ENCODE measurements at places on chromosomes 6 and 20. TPM values are rescaled to one million over a fixed set of nuclear protein-coding genes. Genes with fewer than 3 reads are reported as not detected.
A peak's percentile ranks its signal among the peaks of the same experiment; 100 is the strongest.

GRCh38 chr6:86775893-86776292 lies 161.4 kb upstream of the HTR1E start:
- H3K27me3 ChIP-seq, result no peaks in the 10 kb centered on the region
- H3K36me3 ChIP-seq, result no peaks in the 10 kb centered on the region
- no peak overlapping the region for H3K27ac ChIP-seq
- no peaks in the 10 kb centered on the region for H3K4me1 ChIP-seq

The SESN1 gene
- 6.5 TPM for total RNA-seq

The PHACTR3 gene
- not detected for total RNA-seq

DNA sequence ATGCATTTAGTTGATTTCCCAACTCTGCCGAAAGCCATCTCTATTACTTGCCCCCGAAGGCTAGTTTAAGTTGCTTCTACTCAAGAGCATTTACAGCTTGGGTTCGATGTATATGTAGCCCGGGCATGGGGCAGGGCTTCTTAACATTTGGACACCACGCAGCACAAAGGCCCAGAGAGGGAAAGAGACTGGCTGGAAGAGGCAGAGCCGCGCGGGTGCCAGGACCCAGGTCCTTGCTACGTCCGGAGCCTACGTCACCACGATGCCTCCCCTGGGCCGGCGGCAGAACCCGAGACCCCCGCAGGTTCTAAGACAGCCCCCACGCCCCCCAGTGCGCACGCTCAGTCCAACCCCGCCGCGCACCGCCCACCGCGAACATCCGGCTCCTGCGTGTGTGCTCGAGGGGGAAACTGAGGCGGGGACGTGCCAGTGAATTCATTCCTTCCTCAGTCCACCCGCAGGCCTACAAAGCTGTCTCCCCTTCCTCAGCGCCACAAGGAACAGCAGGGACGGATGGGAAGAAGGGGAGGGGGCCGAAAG lies 367 bp upstream of the PCIF1 start:
- no peak for DNase-seq
- peaks cover 35% of the 10 kb centered on the region for H3K36me3 ChIP-seq
- no peaks in the 10 kb centered on the region for H3K27me3 ChIP-seq
- H3K27ac ChIP-seq, result peak overlapping the region; percentile 96
- peak overlapping the region; percentile 97 for H3K4me3 ChIP-seq
- H3K4me1 ChIP-seq, result peaks cover 29% of the 10 kb centered on the region

DNA sequence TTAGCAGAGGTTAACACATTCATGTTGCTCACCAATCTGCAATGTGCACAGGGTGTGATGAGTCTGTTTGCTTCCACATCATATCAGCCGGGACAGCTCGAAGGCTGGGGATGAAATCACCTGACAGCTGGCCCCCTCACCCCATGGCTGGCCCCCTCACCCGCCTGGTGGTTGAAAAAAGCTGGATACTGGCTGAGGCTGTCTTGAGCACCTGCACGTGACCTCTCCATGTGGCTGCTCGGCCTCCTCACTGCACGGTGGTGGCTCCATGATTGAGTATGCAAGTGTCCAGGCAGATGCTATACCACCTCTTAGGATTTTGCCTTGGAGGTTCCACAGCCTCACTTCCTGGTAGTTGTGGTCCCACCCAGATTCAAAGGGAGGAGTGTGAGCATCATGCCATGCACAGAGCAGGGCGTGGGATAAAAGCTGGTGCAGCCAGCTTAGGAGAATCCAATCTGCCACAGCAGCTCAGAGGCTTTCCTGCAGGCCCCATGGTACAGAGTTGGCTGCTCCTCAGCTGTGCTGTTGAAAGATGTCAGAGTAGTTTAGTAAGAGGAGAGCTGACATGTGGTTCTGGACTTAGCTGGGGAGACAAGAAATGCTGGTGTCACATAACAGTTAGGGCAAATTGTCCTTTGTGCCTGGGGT lies 29.6 kb upstream of the SYNDIG1 start:
- no peak for DNase-seq
- H3K27ac ChIP-seq, result no peak overlapping the region
- H3K4me3 ChIP-seq, result no peak overlapping the region
- H3K4me1 ChIP-seq, result no peaks in the 10 kb centered on the region

DNA sequence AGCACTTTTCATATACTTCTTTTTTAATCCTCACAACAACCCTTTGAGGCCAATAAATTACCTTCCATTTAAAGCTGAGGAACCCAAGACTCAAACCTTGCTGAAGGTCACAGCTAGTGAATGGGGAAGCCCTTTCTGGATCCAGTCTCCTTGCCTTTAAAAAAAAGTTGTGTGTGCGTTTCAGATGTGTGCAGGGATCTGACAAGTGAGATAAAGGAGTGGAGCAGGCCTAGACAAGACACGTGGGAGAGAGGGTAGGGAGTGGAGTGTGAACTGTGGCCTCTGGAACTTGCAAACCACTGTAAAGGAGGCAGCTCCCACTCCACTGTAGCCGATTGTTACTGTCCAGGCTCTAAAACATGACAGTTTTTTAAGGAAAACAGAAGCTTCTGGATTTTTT lies 1.9 kb downstream of the KLHL32 start:
- H3K36me3 ChIP-seq, result peaks cover 3% of the 10 kb centered on the region
- peaks cover 24% of the 10 kb centered on the region for H3K4me1 ChIP-seq
- H3K27me3 ChIP-seq, result peaks cover 4% of the 10 kb centered on the region
- no peak for DNase-seq

- H3K27me3 ChIP-seq, result no peaks in the 10 kb centered on the region
- no peak for DNase-seq
- H3K4me1 ChIP-seq, result peaks cover 76% of the 10 kb centered on the region
- peak overlapping the region; percentile 56 for H3K27ac ChIP-seq
- H3K36me3 ChIP-seq, result peaks cover 20% of the 10 kb centered on the region
Measured at GRCh38 chr6:139152088-139152891, 17.4 kb downstream of the HECA start.

DNA sequence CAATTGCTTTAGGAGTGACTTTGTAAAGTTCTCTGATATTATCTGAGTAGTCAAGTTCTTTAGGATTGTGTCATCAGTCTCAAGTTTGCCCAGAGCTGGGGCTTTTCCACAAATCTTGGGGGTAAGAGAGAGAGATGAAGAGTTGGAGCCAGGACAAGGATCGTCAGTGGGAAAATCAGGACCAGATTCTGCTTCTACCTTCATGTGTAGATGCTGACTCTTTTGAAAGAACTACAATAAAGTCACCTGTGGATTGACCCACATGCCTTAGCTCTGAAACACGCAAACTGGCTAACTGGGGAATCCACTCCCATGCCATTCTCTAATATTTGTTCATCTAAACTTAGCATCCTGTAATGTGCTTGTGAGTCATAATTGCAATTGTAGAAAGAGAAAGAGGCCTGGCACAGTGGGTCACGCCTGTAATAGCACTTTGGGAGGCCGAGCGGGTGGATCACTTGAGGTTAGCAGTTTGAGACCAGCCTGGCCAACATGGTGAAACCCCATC lies 15.6 kb upstream of the BICRAL start:
- H3K4me3 ChIP-seq, result no peak overlapping the region
- peaks cover 12% of the 10 kb centered on the region for H3K4me1 ChIP-seq
- H3K27ac ChIP-seq, result no peak overlapping the region
- DNase-seq, result no peak

The VNN1 gene
- total RNA-seq, result not detected

DNA sequence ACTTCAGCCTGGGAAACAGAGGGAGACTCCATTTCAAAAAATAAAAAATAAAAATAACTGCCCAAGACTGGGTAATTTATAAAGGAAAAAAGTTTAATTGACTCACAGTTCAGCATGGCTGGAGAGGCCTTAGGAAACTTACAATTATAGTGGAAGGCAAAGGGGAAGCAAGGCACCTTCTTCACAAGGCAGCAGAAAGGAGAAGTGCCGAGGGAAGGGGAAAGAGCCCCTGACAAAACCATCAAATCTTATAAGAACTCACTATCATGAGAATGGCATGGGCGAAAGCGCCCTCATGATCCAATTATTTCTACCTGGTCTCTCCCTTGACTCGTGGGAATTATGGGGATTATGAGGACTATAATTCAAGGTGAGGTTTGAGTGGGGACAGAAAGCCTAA lies 95.5 kb upstream of the LGSN start:
- H3K27ac ChIP-seq, result no peak overlapping the region
- H3K36me3 ChIP-seq, result no peaks in the 10 kb centered on the region
- H3K4me3 ChIP-seq, result no peak overlapping the region
- no peak for DNase-seq

The C20orf202 gene
- total RNA-seq, result not detected

DNA sequence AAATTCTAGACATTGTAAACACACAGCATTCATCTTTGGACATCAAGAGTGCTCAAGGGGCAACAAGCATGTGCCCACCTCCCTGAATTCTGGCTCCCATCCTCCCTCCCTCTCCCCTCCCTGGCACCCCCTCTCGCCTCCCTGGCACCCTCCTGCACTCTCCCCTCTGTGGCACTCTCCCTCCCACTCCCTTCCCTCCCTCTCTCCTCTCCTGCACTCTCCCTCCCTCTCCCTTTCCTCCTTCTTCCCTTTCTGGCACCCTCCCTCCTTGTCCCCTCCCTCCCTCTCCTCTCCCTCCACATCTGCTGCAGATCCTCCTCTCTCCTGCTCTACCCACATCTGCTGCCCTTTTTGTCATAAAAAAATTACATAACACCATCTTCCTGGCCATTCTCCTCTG lies 113.0 kb upstream of the SLC22A23 start:
- no peak overlapping the region for H3K4me3 ChIP-seq
- no peaks in the 10 kb centered on the region for H3K36me3 ChIP-seq
- no peak overlapping the region for H3K27ac ChIP-seq
- peaks cover 7% of the 10 kb centered on the region for H3K27me3 ChIP-seq
- no peak for DNase-seq
- H3K4me1 ChIP-seq, result no peaks in the 10 kb centered on the region

GRCh38 chr6:77180326-77180725 lies 283.0 kb downstream of the HTR1B start:
- no peaks in the 10 kb centered on the region for H3K36me3 ChIP-seq
- no peak overlapping the region for H3K27ac ChIP-seq
- DNase-seq, result no peak
- H3K4me3 ChIP-seq, result no peak overlapping the region
- H3K27me3 ChIP-seq, result no peaks in the 10 kb centered on the region

DNA sequence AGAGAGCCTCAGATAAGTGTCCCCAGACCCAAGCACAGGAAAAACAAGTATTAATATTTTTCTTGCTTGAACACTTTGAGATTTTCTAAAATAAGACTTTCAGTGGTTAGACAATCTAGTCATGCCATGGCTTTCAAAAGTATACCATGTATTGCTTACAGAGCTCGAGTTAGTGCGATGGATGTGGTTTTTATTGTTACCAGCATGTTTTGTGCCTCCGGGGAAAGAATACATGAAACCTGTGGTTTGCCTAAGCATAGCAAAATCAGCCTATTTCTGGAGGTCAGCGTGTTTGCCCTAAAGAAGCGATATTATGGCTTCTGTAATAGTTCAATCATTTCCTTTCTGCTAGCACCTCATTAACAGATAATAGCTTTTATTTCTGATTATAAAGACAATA lies 21.6 kb downstream of the RIN2 start:
- no peak overlapping the region for H3K4me3 ChIP-seq
- no peaks in the 10 kb centered on the region for H3K36me3 ChIP-seq
- H3K4me1 ChIP-seq, result peaks cover 14% of the 10 kb centered on the region
- H3K27me3 ChIP-seq, result peaks cover 6% of the 10 kb centered on the region
- no peak for DNase-seq
- H3K27ac ChIP-seq, result no peak overlapping the region

GRCh38 chr20:38897267-38897666 lies 28.9 kb upstream of the FAM83D start:
- DNase-seq, result no peak
- H3K27me3 ChIP-seq, result no peaks in the 10 kb centered on the region
- H3K4me3 ChIP-seq, result no peak overlapping the region
- no peak overlapping the region for H3K27ac ChIP-seq
- peaks cover 70% of the 10 kb centered on the region for H3K36me3 ChIP-seq

The FAM162B gene
- not detected for total RNA-seq

The THBS2 gene
- total RNA-seq, result not detected

The CST4 gene
- total RNA-seq, result not detected

The KCNK16 gene
- not detected for total RNA-seq

The SPATS1 gene
- total RNA-seq, result not detected

The HTR1B gene
- not detected for total RNA-seq

The HLA-DPA1 gene
- 718 TPM for total RNA-seq

- peak overlapping the region; percentile 69 for H3K27ac ChIP-seq
- DNase-seq, result no peak
- no peaks in the 10 kb centered on the region for H3K27me3 ChIP-seq
- H3K4me3 ChIP-seq, result no peak overlapping the region
- peaks cover 93% of the 10 kb centered on the region for H3K4me1 ChIP-seq
Measured at GRCh38 chr20:51500311-51500710, 42.2 kb downstream of the NFATC2 start.

The MAP3K4 gene
- 50.6 TPM for total RNA-seq

DNA sequence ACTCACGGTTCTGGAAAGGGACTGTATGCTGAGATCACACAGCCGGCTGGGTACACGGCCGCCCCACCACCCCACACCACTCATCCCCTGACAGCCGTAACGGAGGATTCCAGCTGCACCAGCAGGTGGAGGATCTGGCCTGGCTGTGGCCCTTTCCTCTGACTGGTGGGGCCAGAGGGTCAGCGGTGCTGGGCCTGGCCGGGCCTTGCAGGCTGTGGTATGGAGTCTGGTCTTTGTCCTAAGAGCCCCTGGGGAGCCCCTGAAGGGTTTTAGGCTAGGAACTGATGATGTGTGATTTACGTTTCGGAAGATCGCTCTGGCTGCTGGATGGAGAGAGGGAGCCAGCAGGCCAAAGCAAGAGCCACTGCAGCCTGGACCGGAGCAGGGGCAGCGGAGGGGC lies 26.6 kb downstream of the NOL4L start:
- peaks cover 11% of the 10 kb centered on the region for H3K27me3 ChIP-seq
- H3K4me1 ChIP-seq, result peaks cover 9% of the 10 kb centered on the region
- no peak for DNase-seq
- no peak overlapping the region for H3K27ac ChIP-seq
- no peak overlapping the region for H3K4me3 ChIP-seq

- H3K36me3 ChIP-seq, result no peaks in the 10 kb centered on the region
- H3K4me3 ChIP-seq, result no peak overlapping the region
- H3K27me3 ChIP-seq, result peaks cover 8% of the 10 kb centered on the region
- H3K4me1 ChIP-seq, result no peaks in the 10 kb centered on the region
- H3K27ac ChIP-seq, result no peak overlapping the region
Measured at GRCh38 chr6:100479179-100480035, 14.7 kb upstream of the SIM1 start.

The BFSP1 gene
- total RNA-seq, result 0.10 TPM

GRCh38 chr20:35226126-35226883 lies at the start of gene MMP24:
TSS of gene MMP24 (plus strand) at chr20:35226690. CDS start at chr20:35226739, 49 bp downstream.
- no peak for DNase-seq
- H3K27ac ChIP-seq, result no peak within 1 kb of the TSS
- peaks cover 37% of the 10 kb centered on the region for H3K27me3 ChIP-seq
- peaks cover 7% of the 10 kb centered on the region for H3K36me3 ChIP-seq

GRCh38 chr6:31794294-31794865 lies 1.2 kb downstream of the VARS1 start:
- H3K27ac ChIP-seq, result peak overlapping the region; percentile 98
- no peak for DNase-seq

The C6orf132 gene
- not detected for total RNA-seq

The CNPY3 gene
- total RNA-seq, result 121 TPM

The ZBTB46 gene
- total RNA-seq, result 0.46 TPM
